H1 (cell line): ENCODE measurements at places on chromosomes 16 and 17. TPM values are rescaled to one million over a fixed set of nuclear protein-coding genes. Genes with fewer than 3 reads are reported as not detected.

GRCh38 chr17:58332778-58333735, 4.5 kb upstream of the TSPOAP1 start:
- no peak for DNase-seq

DNA sequence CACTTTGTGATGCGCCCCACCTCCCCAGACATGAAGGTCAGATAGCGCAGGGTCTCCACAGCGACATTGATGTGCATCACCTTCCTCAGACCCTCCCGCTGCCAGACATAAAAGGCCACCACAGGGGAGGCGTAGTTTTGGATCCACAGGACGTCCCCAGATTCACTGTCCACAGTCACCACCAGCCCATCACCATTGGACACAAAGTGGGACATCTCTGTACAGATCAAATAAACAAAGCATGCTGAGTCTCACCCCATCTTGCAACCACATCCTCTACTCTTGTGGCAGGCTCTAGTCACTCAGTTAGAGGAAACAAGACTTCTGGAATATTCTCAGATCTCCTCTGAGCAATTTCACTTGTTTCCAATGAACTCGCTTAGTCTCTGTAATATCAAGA, 46.3 kb upstream of the ICAM2 start:
- no peak for DNase-seq

GRCh38 chr17:10082795-10083194, 115.6 kb downstream of the GAS7 start:
- DNase-seq, result no peak

DNA sequence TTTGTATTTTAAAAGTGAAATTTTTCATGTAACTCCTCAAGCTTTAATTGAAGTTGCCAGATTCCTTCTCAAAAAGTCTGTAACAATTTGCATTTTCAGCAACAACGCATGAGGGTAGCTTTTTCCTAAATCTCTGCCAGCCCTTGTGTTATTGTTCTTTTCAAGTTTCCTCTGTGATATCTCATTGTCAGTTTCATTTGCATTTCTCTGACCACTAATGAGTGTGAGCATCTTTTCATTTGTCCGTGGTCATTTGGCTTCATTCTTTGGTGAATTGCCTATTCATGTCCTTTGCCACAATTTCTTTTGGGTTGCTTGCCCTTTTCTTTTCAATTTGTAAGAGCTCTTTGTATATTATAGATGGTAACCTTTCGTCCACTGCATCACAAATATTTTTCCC, 68.0 kb upstream of the NKD1 start:
- no peak for DNase-seq

DNA sequence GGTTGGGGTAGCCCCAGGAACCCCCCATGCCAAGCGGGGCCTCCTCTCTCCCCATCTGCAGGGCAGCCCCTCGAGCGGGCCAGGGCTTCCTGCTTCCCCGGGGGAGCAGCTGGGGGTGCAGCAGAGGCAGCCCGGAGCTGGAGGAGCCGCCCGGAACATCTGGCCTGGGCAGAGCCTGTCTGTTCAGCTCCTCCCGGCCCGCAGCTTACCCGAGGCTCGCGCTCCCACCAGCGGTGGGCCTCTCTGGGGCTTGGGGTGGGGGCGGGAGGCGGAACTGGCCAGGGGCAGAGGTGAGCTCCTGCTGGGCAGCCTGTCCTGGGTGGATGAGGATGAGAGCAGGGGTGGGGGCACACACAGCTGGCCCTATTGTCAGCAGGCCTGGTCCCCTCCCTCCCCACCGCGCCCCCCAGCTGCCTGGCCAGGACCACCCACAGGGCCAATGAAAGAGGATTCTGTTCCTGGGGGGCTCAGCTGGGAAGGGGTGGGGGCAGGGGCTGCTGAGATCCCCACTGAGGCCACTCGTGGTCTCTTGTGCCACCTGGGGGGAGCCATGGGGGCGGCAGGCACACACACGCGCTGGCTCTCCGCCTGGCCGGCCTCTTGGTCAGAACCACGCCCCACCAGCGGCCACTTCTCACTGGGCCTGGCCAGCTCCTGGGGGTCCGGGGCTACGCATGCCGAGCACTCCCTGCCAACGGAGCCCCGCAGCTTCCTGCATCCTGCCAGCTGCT, 34.7 kb downstream of the BAHCC1 start:
- DNase-seq, result no peak

- no peak for DNase-seq
Measured at GRCh38 chr17:16961792-16962191, 10.1 kb downstream of the TNFRSF13B start.

GRCh38 chr17:21376081-21376758, at the start of gene KCNJ12:
KCNJ12 (plus strand) TSS chr17:21376357; CDS start chr17:21415343, 38,986 bp downstream.
- no peak for DNase-seq

- no peak for DNase-seq
Measured at GRCh38 chr17:630801-631200, 83.8 kb downstream of the VPS53 start.

GRCh38 chr17:77869041-77869599, 89.4 kb upstream of the TNRC6C start:
- DNase-seq, result no peak

- no peak for DNase-seq
Measured at GRCh38 chr16:17416461-17417311, 54.1 kb downstream of the XYLT1 start.

DNA sequence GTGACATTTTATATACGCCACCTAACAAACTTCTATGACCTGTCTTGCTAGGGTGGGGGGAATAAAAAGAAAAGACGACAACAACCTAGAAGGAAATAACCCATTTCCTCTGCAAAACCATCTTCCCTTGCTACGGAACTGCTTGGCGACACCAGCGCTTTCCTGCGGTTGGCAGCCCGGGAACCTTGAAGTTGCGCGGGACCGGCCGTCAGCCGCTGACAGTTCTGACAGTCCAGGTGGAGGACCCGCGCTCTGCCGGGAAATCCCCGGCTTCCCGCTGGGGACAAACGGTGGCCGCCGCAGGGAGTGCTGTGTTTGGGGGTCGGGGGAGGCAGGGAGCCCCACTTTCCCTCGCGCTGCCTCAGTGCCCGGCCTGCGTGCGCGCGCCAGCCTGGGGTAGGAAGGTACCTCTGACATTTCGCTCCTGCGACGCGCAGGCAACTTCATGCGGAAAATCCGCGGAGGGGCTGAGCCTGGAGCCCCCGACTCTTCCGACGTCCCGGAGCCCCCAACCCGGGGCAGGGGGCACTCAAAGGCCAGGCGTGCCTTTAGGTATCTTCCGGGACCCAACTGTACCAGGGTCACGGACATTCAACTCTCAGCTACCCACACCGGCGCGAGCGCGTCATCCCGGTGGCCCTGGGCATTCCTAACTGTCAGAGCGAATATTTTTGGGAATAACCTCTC, 516 bp downstream of the SLC16A6 start:
- peak; percentile 71 for DNase-seq

DNA sequence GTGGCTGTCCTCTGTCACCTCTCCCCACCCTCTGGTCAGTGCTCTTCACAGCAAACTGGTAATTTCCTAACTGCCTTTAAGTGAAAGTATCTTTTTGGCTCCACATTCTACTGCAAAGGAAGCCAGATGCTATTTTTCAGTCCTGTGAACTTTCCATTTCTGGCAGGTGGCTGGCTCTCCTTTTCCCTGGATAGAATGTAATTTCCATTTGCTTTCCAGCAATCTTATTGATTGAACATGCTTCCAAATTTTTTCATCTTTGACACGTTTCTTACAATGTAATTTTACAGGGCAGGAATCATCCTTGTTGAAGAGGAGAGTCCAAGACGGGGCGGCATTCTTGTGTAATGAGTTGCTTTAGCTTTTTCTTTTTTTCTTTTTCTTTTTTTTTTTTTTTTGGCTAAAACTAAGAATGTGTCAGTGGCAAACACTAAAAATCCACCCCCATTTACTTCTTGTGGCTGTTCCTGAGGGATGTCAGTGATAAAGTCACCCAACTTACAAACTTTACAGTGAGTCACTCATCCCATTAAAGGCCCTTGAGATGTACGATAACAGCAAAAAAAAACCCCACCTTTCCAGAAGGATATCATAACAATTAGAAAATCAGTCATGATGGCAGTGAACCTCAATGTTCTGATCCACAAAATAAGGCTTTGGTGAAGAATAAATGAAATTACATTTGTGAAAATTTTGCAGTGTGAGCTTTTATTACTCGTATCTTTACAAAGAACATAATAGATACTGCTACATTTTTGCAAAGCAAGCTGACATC, 29.4 kb upstream of the PRKCA start:
- DNase-seq, result no peak

- DNase-seq, result no peak
Measured at GRCh38 chr16:47196457-47196856, 52.7 kb upstream of the NETO2 start.

DNA sequence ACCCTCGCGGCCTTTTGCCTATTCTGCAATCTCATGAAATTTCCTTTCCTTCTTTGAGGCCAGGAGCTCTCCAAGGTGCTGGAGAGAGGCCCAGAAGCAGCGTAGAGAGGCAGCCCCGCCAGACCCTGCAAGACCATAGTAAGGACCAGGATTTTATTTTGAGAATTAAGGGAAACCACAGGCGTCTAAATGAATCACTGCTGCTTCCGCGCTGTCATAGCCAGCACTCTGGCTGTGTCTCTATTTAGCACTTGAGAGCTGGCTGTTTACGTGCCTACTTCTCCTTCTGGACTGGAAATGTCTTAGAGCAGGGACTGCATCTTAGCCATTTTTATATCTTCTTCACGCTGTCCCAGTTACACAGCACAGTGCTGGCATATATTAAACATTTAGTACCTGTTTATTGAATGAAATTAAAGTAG, 37.6 kb upstream of the PIRT start:
- DNase-seq, result no peak

GRCh38 chr16:81451753-81452680, 7.4 kb downstream of the CMIP start:
- DNase-seq, result no peak

- DNase-seq, result no peak
Measured at GRCh38 chr16:84042879-84043485, 387 bp upstream of the SLC38A8 start.

DNA sequence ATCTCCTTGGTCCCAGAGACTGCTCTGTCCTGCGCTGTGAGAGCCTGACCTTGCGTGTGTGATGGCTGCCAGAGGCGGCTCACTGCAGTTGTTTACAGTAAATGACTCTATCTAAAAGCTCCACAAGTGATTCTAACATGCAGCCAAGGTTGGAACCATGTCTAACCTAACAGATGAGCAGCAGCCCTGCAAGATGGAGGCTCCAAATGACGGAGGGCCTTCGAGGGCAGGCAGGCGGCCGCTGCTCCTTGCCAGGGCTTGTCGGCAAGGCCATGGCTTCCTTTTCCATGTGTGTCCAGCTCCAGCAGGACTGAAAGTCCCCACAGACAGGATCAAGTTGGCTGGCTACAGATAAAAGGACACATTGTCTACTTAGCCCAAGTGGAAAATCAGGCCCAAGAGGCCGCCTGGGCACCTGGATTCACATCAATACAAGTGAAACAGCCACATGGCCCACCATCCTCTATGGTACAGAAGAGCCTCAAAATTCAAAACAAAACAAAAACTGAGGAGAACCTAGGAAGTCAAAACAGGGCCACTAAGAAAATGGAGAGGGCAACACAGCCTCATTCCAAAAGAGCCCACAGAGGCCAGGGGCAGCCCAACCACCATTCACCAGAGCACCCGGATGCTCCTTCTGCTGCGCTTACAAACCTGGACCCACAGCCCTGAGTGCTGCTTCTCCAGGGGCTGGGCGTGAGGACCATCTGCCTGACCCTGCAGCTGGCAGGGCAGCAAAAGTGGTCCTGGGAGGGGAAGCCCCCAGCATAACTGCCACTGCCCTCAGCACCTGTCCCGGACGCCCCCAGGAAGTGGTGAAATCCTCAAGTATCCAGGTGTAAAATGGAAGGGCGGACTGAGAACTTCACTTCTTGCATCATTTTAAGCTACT, 65.0 kb downstream of the AMFR start:
- no peak for DNase-seq

GRCh38 chr16:67917852-67918236, 13.8 kb downstream of the CTRL start:
- no peak for DNase-seq

- DNase-seq, result peak; percentile 29
Measured at GRCh38 chr17:5419959-5420653, at the start of gene RPAIN. RPAIN (plus strand) TSS chr17:5420182; CDS start chr17:5420211, 29 bp downstream.

GRCh38 chr16:58125781-58126335, 3.3 kb downstream of the CFAP20 start:
- no peak for DNase-seq

DNA sequence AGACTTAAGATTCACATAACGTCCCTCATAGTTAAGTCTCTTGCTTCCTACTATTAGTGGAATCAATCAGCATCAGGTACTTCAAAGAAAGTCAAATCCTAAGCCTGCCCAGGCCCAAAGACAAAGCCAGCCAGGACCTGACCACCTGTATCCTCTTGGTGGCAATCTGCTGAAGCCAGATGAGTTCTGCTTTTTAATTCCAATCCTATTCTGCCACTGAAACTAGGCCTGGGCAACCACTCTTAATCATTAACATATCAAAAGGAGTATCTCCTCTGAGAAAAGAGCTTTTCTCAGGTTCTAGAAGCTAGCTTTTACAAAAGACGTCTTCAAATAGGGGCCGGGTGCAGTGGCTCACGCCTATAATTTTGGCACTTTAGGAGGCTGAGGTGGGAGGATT, 15.1 kb upstream of the GLG1 start:
- no peak for DNase-seq

DNA sequence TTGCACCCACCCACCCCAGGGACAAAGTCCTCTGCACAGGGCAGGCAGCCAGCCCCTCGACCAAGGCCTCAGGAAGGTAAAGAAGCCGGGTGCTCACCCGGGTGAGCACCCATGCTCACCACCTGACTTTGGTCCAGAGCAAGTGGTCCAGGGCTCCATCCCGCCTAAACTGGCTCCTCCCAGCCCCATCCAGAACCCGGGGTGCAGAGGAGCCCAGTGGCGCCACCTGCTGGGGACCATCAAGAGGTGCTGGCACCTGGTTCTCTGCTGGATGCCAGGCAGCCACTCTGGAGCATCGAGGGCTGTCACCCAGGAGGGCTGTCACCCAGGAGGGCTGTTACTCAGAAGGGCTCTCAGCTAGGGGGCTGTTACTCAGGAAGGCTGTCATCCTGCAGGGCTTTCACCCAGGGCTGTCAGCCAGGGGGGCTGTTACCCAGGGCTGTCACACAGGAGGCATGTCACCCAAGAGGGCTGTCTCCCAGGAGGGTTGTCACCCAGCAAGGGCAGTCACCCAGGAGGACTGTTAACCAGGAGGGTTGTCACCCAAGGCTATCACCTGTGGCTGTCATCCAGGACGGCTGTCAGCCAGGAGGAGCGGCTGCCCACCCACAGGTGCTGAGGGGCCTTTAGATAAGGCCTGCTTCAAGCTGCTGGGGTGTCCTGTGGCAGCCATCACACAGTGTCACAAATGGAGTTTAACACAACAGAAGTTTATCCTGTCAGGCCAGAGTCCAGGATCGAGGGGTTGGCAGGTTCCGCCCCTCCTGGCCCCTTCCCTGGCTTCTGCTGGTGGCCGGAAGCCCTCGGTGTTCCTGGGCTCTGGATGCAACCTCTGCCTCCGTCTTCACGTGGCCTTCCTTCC, 98.5 kb downstream of the TNFRSF13B start:
- DNase-seq, result no peak

TSPAN10 gene
- total RNA-seq, result 0.96 and 0.99 TPM in 2 replicates

KRTAP3-2 gene
- not detected in 2 replicates for total RNA-seq

SBK1 gene
- total RNA-seq, result 73.9 and 77.4 TPM in 2 replicates

NPIPB6 gene
- 1.9 TPM in 2 replicates for total RNA-seq

SULT1A2 gene
- 0.23 and 0.35 TPM in 2 replicates for total RNA-seq

ASGR1 gene
- total RNA-seq, result 8.6 and 10.8 TPM in 2 replicates

MC1R gene
- total RNA-seq, result 2.0 and 2.2 TPM in 2 replicates

ACSM2A gene
- not detected in 2 replicates for total RNA-seq

PDE6G gene
- total RNA-seq, result 5.8 and 6.4 TPM in 2 replicates

ELMO3 gene
- total RNA-seq, result 9.2 and 9.6 TPM in 2 replicates

RAB26 gene
- total RNA-seq, result 4.3 and 5.3 TPM in 2 replicates

ADAD2 gene
- total RNA-seq, result 1.3 and 1.6 TPM in 2 replicates
